ENCODE measurements at places on chromosomes 2 and 18.

DNA sequence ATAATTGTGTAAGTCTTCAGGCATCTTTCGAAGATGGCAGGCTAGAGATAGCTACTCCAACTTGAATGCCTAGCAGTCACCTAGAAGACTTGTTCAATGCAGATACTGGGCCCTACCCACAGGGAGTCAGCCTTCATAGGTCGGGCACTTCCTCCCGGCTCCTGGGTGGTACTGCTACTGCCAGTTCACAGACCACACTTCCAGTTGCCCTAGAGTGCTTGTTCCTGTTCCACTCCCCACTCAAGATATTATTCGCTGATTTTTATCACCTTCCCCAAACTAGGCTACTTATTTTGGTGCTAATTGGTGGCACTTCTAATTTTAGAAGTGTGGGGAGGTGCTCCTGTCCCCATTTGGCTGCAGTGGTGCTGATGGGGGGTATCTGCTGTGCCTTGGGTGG, 34.2 kb downstream of the INPP4A start:
- DNase-seq, result no peak

DNA sequence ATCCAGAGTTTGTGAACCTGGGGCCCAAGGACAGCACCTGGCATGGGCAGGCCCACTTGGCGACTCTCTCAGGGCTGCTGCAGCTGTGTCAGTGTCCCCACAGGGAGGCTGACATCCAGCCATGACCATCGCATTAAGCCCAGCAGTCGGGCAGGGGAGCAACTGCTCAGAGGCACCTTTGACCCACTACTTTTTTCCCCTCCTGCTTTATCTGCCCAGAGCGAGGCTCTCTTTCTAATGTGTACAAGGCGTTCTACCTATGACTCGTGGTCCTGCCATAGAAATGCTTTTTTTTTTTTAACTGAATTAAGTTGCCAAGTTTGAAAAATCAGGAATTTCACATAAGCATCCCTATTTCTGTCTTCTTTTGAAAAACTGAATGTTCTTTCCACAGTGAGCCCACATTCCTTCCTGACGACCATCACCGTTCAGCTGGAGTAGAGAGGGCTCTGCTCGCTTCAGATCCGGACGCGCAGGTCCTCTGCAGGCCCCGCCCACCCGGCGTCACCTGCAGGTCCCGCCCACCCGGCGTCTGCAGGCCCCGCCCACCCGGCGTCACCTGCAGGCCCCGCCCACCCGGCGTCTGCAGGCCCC, 403 bp upstream of the CLUL1 start:
- DNase-seq, result no peak

DNA sequence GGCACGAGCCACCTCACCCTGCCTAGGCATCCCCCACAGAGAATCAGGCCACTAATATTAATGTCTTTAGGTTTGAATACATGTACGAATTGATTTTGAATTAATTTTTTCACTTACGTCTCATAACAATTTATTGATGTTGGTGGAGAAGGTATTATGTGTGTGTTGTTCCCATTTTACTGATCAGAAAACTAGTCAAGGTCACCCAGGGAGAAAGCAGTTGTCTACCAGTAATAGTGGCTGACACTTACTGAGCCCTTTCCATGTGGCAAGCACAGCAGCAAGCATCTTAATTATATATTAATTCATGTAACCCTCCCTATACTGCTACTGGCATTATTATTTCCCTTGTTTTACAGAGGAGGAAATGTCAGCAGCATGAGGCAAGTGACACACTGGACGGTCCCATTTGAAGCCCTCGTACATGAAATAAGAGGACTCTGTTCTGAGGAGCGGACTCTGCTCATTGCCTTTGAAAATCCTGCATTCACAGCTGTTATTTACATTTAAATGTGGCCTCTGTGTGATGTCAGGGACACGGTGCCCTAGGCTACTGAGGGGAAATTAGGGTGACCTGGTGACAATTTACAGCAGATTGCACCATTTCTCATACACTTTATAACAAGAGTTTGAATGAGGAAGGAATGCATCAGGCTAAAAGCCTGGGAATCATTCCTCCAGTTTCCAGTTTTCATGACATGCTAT, 30.9 kb upstream of the KCNE4 start:
- DNase-seq, result no peak

DNA sequence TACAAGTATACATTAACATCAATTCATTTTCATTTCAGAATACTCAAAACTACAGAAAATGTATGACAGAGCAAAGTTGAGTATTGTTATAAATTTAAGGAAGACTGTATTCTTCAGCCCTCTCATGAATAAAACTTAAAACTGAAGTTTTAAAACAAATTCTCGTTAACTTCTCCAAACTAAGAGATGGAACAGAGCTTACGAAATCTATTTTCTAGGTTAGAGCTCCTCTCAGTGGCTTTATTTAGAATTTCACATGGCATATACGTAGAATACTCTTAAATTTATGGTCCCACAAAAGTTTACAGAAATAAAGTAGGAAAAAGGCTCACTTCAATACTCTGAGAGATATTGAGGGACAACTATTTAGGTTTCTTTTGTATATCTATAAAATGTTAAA, 612.1 kb downstream of the KCNJ3 start:
- peak; percentile 40 for DNase-seq

DNA sequence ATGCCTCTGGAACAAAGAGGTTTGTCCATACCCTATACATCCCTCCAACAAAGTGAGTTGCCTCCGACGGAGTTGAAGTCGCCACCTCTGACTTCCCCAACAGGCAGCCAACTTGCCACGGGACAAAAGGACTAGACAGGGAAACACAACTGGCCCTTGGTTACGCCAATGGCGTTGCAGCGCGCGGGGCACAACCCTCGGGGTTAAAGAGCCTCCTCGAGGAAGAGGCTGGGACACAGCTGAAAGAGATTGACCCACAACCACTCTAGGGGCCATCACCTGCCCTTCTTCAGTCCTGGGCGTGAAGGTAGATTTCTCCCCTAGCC, 545 bp downstream of the GTF3C2 start:
- peak; percentile 63 for DNase-seq

DNA sequence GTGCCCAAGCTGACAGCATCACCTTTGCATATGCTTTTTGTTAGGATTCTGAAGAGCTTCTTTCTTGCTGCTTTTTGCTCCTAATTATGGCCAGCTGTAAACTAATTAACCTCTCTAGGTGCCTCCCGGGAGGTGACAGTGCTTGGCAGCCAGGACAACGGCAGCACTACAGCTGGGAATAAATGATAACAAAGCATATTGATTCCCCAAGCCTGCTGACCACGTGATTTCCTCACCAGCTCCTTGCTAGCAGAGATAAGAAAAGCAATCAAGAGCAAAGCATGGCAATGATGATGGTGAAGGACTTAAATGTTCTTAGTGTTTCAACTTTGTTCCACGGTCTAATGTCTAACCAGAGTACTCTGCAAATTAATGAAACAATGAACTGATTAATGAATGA, 1074.4 kb upstream of the GYPC start:
- DNase-seq, result no peak

DNA sequence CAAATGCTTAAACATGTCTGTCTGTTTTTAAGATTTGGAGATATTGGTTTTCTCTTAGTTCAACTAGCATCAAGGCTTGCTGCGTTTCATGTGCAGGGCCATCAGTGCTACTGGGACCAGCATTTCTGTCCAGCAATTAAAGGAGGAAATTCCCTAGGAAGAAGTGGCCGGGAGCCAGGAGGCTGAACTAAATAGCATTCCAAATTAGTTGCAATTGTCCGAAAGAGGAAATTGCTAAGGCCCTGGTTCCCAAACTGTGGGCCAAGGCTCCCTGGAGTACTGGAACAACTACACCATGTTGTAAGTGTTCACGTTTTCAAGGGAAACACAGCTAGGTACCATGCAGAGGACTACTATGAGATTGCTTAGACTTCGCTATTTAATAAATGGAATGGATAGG, 257.9 kb downstream of the PTPRM start:
- DNase-seq, result no peak

All from fibroblast of mammary gland (primary cell).